ENCODE measurements at places on chromosomes 5 and 9. TPM values are rescaled to one million over a fixed set of nuclear protein-coding genes. Genes with fewer than 3 reads are reported as not detected.

GRCh38 chr5:33321026-33321425 is 119.7 kb upstream of the TARS1 start:
- DNase-seq, result peak; percentile 16

GRCh38 chr5:79346420-79346824 is 110.5 kb downstream of the JMY start:
- DNase-seq, result no peak

DNA sequence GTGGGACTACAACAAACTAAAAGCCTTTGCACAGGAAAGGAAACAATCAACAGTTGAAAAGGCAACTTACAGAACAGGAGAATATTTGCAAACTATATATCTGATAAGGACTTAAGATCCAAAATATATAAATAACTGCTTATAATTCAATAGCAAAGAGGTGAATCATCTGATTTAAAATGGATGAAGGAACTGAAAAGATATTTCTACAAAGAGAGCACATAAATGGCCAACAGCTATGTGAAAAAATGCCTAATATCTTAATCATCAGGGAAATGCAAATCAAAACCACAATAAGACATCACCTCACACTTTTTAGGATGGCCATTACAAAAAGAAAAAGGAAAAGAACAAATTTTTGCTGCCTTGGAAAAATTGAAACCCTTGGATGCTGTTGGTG is 100.4 kb downstream of the LURAP1L start:
- no peak for DNase-seq

DNA sequence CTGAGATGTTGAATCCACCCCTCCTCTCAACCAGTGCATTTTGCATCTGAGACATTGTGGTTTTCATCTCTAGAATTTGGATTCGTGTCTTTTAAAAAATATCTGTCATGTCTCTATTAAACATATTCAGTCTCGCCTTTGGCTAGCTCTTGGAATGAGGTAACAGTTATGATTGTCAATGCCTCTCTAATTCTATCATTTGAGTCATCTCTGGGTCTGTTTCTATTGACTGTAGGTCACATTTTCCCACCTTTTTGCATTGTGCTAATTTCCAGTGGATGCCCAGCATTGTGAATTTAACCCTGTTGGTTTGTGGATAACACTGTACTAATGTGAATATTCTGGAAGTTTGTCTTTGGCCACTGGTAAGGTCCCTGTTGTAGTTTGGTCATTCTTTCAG is 8.4 kb upstream of the SLC6A3 start:
- DNase-seq, result no peak

DNA sequence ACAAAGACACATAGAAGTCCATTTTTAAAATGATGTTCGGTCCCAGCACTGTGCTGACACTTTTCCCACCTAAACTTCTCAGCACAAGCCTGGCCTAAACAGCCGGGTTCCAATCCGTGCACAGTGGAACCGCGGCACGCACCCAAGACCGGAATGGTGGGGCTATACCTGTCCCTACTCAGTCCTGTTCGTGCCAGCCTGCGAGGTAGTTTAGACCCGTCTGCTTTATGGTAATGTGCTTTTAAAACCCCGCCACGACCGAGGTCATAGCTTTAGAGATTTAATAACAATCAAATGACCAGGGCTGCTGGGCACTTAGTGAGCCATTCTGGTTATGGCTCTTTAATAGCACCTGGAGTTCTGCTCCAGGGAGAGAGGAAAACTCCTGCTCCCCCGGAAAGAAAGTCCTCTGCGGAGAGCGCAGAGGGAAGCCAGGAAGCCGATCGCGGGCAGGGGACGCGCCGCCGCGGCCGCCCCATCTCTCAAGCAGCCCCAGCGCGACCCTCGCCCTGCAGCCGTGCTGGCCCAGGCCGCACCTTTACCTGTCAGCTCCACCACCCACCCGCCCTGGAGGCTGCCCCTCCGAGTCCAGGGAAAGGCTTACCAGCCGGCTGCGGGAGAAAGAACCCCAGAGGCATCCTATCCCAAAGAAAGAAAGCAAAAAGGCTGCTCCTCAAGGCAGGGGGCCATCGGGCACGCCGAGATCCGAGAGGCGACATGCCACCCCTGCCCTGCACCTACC is 511 bp downstream of the ARL15 start:
- DNase-seq, result peak; percentile 60

DNA sequence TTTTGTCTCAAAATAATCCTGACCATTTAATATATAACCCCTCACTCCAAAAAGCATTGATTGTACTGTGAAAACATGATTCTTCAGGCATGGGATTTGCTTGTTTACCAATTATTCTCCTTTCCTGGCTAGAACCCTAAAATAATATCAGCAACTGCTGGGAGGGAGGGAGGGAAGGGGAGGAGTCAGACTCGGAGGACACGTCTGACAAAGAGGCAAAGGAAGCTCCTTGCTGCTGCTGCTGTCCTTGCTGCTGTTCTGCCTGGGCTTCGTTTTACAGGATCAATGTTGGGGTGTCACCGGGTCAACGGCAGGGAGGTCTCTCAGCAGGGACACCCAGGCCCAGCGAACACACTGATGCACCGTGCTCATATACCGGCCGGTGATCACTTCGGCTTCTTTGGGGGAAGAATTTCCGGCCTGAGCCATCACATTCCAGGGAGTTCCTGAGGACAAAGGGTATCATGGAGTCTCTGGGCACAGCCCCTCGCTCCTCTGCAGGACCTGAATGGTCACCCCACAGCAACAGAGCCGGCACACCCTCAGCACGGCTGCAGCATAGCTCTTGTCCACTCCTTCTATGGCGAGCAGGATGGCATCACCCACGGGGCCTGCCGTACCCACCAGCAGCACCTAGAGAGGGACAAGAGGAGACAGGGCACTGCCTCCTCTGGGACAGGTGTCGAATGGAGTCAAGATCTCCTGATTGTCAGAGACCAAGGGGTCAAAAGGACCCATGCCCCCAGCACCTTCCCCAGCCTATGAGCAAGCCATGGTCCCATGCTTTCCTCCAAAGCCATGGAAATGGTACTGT is 27.9 kb downstream of the MED10 start:
- DNase-seq, result no peak

DNA sequence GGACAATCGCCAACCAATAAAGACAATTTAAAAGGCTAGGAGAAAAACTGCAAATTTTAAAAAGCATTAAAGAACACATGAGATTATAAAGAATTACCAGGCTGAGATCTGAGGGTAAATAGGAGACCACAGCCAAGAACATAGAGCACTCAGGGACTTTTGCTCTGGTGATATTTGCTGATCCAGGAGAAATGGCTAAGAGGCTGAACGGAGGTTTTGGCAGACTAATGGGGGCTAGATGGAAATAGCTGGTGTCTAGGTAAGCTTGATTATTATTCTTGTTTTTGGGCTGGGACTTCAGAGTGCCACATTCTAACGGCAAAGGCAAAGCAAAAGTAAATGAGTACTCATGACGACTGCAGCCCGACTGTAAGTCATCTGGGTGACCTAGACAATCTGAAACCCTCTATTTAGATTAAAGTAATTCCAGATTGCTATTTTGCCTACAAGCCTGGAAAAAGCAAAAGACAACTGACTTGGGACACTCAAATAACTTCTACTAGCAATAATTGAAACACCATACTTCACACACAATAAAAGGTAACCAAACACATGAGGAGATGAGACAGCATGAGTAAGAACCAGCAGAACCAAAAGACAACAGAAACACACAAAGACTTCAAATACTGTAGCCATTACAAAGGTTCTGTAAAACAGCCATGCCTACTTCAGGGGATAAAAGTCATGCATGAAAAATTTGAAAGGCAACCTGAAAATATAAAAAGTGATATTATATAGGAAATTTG is 68.8 kb downstream of the JAKMIP2 start:
- DNase-seq, result no peak

DNA sequence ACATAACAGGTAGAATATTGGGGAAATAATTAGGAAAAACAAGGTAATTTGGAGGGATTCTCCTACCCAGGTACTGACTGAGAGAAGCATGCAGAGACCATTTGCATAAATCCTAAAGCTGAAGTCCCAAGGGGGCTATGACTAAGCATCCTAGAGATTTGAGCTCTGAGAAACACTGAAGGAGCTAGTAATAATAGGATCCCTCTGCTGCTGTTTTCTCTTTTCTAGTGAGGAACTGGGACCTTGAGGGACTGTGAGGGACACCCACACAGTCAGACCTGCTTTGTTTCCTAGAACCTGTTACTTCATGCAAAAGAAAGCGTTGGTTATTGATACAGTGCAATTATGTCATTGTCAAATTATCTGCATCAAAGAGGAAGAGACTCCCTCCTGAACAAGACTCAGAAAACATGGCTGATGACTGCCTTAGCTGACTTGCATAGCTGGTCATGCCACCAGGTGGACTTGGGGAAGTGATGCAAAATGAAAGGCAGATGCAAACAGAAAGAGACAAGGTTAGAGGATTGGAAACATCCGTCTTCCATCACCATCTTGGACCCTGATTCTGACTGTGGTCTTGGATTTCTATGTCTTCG is 335.4 kb downstream of the NTRK2 start:
- DNase-seq, result no peak

DNA sequence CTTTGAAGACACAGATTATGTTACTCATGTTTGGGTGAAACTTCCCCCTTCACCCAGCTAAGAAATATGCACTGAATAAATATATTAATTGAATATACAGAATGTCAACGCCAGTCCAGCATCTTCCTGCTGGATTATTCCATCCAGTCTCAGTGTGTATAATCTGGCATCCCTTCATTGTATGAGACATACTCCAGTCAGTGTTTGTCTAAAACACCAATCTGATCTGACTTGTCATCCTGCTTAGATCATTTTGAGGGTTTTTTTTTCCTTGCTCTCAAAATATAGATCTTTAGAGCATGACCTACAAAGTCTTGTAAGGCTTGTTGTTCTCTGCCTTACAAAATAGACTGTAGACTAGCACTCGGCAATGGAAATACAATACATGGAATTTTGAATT is 195.1 kb downstream of the SMARCA2 start:
- DNase-seq, result no peak

DNA sequence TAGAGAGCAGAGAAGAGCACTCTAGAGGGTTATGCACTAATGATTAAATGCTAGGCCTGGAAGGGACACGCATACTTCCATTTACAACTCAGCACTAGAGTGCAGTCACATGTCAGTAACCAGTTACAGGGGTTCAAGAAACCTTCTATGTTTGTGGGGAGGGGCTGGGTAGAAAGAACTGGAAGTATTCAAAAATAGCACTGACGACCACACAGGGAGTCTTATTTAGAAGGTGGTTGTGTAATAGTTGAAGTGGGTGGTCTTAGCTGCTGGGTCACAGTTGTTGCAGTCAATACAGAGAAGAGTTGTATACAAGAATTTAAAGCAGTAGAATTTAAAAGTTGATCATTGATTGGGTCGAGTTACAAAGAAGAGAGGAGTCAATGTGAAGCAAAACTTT is 15.4 kb downstream of the AOPEP start:
- no peak for DNase-seq

GRCh38 chr9:36903541-36904435 is 130.3 kb downstream of the PAX5 start:
- DNase-seq, result peak; percentile 60

ADGRV1 gene
- 74.9 TPM for total RNA-seq

GRCh38 chr9:127351182-127352166 is 45.5 kb upstream of the SLC2A8 start:
- no peak for DNase-seq

ZNF300 gene
- total RNA-seq, result 8.5 TPM

DMRT3 gene
- not detected for total RNA-seq

DNA sequence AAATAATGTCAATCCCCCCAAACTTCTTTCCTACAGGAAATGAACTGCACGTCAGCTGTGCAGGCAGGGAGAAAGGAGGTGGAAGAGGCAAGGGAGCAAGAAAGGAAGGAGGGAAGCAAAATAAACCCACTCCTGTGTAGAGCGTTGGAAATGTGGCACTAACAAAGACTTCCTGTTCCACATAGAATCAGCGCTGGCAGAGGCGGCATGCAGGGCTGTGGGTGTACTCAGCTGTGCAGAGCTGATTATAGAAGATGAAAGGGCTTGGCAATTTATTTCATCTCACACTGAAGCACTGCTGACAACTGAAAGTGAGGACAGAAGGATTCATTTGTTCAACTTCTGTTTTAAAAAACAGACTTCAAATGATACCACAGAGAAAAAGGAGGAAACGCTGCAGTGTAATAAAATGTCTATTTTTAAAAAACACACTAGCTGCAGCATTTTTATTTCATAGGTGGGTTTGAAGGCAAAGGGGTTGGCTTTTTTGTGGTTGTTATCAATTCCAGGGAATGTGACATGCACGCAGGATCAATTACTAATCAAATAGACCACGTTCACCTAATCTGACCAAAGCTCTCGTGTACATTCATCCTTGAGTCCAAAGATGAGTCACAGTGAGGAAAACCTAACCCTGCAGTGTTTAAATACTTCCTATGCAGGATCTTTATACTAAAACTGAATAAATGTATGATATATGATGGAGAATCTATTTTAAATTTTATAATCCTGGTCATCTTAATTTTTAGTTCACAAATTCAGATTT is 583.5 kb downstream of the ZNF608 start:
- peak; percentile 13 for DNase-seq

DNA sequence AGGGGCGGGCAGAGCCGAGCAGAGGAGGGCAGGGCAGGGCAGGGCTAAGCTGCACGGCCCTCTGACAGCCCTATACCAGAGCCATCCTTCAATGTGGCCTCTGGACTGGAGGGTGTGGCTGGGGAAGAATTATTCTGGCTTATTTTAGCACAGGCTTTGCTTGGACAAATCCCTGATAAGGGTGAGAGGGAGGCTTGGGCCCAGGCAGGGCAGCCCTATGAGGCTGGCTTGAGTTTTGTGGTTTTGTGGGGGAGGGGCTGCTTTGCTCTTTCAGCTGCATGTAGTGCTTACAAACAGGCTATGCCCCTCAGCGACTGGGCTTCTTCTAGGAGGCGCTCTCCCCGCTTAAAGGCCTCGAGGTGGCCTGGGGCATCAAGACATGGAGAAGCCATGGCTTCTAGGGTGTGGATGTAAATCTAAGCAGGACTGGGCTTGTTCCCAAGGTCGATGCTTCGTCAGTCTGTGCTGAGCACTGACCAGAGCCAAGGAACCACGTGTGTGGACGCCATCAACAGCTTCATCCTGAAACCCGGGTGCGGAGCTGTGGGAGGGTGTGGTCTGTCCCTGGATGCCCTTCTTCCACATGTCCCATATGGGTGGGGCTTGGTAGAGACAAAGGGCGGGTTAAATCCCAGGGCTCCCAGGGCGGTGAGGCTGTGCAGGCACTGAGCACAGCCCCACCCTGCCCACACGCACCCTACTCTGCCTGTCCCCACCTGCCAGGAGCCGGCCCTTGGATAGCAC is 45.7 kb upstream of the IPPK start:
- no peak for DNase-seq

- no peak for DNase-seq
Measured at GRCh38 chr5:1037671-1038416, 29.2 kb downstream of the NKD2 start.

GRCh38 chr5:107564931-107565372 is 105.8 kb downstream of the EFNA5 start:
- no peak for DNase-seq

UNC5A gene
- total RNA-seq, result 0.10 TPM

DNA sequence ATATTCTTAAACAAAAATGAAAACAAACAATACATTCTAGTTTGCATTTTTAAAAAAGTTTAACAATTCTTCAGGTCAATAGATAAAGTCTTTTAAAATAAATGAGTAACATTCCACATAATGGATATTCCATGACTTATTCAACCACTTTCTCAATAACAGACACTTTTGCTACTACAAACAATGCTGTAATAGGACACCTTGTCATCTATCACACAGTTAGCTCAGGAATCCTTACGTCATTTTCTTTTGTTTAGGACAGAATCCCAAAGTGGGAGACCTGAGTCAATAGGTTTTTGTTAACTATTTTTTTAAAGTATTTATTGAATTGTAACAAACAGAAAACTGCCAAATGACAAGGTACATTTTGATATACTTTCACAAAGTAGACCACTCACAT is 72.5 kb downstream of the CEP120 start:
- DNase-seq, result no peak

GRCh38 chr9:114278881-114279570 is 43.9 kb upstream of the ORM1 start:
- DNase-seq, result no peak

Measured in hepatocyte (in vitro differentiated cells).